ENCODE measurements at places on chromosomes 1 and 21. TPM values are rescaled to one million over a fixed set of nuclear protein-coding genes. Genes with fewer than 3 reads are reported as not detected.
A peak's percentile ranks its signal among the peaks of the same experiment; 100 is the strongest.

The LHX8 gene
- total RNA-seq, result 0.83 TPM

GRCh38 chr21:37711836-37712568 is 204.3 kb downstream of the KCNJ6 start:
- DNase-seq, result peak; percentile 56

DNA sequence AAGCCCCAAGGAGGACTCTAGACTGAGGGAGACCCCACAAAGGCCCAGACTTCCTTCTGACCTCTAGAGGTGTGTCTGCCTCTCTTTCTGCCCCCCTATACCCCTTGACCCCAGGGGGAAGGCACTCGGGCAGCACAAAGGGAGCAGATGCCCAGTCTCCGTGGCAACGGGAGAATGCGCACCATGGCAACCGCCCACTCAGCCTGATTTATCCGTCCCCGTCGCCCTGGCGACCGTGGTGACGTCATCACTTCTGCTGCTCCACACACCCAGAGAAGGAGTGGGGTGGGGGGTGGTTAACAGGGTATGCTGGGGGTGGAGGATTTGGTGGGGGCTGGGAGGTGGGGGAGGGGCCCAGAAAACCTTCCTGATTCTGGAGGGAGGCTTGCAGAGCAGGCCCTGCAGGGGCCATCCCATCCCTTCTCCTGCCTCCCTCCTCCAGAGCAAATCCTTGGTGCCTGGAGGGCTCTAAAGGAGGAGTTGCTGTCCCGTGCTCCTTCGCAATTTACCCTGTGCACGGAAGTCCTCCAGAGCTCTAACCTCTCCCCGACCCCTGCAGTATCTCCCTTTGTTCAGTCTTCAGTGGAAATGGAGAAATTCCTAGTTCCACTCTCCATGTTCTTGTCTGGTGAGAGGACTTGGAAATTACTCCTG is 6.3 kb downstream of the CELF3 start:
- DNase-seq, result no peak

The NUDT17 gene
- total RNA-seq, result 3.1 TPM

The RIPPLY3 gene
- 0.20 TPM for total RNA-seq

DNA sequence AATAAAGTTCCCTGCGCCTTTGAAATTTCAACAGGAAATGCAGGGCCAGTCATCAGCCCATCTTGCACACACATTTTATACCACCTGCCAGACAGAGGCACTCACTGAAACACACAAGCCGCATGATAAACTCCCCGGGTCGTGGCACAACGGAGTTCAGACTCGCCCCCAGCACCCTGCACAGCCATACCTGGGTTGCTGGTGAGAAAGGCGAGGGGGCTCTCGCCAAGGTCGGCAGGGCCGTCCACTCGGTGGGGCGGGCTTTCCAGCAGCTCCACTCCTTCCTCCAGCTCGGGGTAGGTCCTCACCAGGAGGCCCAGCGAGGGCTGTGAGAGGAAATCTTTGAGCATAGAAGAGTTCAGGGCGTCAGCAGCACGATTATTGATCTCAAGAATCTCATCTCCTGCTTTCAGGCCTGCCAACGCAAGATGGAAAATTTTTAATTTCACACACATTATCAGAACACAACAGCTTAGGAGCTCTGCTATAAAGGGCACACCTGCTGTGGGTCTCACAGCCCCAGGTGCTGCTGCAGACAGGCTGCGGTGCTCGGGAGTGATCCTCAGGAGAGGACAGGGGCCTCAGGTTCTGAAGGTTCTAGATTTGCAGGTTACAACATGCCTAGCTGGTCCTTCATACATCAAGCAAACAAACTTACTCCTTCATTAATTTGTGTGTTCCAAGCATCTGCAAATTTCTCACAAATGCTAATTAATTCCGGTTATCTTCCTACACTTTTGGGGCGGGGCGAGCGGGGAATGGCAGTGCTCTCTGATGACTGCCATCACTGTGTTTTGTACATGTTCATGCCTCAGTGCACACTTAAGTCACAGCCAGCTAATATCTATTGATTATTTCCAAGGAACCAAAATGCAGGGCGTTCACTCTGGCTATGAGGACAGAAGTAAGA is 144.2 kb upstream of the KRTAP19-8 start:
- no peak for DNase-seq

DNA sequence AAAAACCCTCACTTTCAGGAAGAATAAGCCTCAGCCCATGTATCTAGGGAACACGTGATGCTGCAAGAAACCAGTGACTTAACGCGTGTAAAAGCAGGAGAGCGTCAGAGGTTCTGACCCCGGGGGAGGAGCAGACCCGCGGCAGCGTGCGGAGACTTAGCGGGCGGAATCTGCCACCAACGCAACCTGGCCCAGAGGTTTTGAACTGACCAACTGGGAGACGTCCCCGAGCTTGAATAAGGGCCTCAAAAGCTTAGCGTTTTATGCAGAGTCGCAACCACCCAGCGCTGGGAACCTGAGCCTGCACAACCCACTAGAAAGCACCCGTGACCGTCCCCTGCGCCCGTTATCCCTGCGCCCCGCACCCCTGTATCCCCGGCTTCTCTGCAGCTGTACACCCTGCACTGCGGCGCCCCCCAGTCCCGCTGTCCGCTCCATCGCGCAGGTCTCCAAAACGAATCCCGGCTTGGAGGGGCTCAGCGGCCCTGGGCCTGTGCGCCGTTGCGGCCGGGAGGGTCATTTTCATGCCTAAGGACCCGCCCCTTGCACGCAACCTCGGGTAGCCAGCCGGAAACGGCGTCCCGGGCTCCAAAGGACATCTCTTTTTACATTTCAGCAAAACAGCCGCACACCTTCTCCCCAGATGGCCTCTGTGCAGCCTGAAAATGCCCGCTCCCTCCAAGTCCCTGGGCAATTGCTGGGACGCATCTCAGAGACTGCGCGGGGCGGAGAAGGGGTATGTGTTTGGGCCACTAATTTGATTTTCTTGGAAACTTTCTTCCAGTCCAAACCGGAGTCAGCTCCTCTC is 29.4 kb upstream of the TRIM17 start:
- DNase-seq, result peak; percentile 19

DNA sequence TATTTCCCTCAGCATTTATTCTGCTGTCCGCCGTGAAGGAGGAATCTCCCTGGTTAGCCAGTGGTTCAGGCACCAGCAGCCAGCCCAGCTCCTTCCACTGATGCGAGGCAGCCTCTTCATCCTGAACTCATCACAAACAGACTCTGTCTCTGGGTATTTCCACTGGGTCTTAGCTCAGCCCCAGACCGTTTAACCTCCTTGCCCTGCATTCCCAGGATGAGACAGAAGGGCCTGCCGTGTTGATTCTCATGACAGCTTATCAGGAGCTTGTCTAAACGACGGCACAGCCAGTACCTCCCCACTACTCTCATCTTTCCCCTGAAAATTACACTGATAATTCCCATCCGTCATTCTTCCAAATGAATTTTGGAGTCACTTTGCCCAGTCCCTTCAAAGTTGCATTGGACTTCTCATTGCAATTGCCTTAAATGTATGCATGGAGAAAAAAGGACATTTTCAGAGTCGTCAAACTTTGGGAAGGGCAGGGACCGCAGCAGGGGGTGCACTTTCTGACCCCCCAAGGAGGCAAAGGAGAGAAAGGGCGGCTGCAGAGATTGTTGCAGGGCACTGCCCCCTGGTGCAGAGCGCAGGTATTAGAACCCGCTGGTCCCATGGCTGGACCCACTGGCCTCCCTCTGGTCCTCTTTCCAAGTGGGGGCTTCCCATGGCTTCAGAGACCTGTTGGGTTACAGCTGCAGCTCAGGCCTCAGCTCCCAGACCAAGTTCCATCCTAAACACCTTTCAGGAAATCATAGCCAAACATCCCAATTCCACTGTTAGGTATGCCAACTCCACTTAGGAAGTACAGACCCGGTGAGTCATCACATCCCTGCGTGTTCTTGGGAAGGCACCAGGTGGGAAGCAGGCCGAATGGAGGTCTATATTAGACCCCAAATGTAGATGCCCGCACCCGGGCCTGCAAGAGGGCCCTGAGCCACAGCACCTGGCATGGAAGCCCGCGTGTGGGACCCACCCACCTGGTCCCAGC is 3.7 kb upstream of the MEGF6 start:
- DNase-seq, result no peak

The RHEX gene
- 11.3 TPM for total RNA-seq

The FNDC10 gene
- 4.6 TPM for total RNA-seq

The MEX3A gene
- 1.4 TPM for total RNA-seq

- DNase-seq, result no peak
Measured at GRCh38 chr1:171166361-171166760, 18.7 kb upstream of the FMO2 start.

Data from mucosa of gallbladder (tissue), 1 donor.